ENCODE measurements at places on chromosomes 3 and 15.

GRCh38 chr15:40787344-40787841 lies 17.6 kb downstream of the C15orf62 start:
- DNase-seq: peak; percentile 45

DNA sequence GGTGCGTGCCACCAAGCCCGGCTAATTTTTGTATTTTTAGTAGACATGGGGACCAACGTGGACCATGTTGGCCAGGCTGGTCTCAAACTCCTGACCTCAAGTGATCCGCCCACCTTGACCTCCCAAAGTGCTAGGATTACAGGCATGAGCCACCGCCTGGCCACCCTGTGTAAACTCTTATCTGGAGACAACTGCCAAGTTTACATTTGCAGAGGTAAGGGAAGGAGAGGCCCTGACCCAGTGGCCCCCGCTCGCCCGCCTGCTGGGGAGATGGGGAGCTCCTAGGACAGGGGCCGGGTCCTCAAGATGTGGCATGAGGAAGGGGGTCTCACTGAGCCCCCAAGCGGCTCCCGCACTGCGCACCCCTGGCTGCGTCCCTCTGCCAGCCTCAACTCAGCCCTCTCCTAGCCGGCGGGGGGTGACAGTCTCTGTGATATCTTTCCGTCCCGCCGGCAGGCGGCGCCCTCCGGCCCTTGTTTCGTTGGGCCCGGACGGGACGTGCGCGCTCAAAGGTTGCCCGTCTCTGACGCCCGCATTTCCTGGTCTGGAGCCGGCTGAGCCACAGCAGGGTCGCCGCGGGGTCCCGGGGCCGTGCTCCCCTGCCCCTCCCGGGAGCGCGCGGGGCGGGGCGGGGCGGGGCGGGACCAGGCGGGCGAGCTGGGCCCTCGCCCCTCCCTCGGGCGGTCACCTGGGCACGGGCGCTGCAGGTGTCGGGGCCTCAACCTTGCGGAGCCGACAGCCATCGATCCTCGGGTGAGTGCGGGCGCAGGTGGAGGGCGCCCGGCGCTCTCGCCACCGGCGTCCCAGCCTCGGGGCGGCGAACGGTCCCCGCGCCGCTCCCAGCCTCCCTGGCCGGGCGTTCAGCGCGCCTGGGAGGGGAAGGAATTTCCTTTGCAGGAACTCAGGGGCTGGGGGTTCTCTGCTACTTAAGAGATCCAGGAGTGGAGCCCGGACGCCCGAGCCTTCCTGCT lies at the start of gene GPR160:
Gene GPR160, plus strand, starts transcription at position 533 of the 971 bp plus-strand sequence. CDS start 45,978 bp downstream, outside the sequence.
- DNase-seq: peak; percentile 76

GRCh38 chr3:186949281-186949982 lies 19.1 kb downstream of the ST6GAL1 start:
- DNase-seq: no peak

- no peak for DNase-seq
These were observed 31.6 kb downstream of the PRKCD start for GRCh38 chr3:53192608-53193007.

GRCh38 chr3:31041161-31041978 lies 146.9 kb upstream of the GADL1 start:
- no peak for DNase-seq

GRCh38 chr3:129205109-129205832 lies 21.6 kb upstream of the CNBP start:
- DNase-seq: no peak

GRCh38 chr15:51299187-51300015 lies 39.0 kb downstream of the CYP19A1 start:
- no peak for DNase-seq

- no peak for DNase-seq
These were observed 95.7 kb upstream of the C3orf80 start for GRCh38 chr3:160129459-160130061.

GRCh38 chr3:136247436-136247835 lies 2.7 kb upstream of the PCCB start:
- no peak for DNase-seq

GRCh38 chr3:53109190-53109589 lies 21.0 kb downstream of the RFT1 start:
- DNase-seq: no peak

DNA sequence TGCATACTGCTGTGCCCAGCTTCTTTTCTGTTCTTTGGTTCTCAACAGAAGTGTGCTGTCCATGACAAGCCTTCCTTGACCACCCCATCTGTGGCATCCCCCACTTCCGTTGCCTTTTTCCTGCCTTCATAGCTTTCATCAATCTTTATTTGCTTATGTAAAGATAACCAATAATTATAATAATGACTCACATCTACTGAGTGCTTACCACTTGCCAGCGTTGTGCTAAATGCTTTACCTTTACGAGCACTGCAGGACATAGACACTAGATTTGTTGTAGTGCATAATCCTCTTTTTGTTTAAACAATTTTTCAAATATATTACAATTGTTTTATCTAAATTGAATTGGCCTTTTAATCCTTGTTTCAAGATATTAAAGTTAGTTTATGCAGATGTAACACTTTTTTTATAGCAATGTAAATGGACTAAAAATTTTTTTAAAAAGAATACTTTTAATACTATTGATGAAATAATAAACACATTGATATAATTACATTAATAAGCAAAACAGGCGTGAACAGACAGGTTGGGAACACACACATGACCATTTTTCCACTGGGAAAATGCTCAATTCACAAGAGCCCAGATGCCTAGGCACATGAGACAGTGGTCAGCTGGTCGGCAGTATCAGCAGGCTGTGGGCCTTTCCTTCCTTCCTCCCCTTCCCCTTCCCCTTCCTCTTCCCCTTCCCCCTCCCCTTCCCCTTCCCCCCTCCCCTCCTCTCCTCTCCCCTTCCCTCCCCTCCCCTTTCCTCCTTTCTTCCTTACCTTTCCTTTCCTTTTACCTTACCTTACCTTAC lies 42.5 kb downstream of the TRAK1 start:
- DNase-seq: no peak

- no peak for DNase-seq
These were observed 583.9 kb downstream of the NTRK3 start for GRCh38 chr15:87672309-87673288.

GRCh38 chr3:104561324-104561723 lies 805.4 kb upstream of the ALCAM start:
- no peak for DNase-seq

GRCh38 chr15:79844221-79844620 lies 52.6 kb downstream of the MTHFS start:
- no peak for DNase-seq

DNA sequence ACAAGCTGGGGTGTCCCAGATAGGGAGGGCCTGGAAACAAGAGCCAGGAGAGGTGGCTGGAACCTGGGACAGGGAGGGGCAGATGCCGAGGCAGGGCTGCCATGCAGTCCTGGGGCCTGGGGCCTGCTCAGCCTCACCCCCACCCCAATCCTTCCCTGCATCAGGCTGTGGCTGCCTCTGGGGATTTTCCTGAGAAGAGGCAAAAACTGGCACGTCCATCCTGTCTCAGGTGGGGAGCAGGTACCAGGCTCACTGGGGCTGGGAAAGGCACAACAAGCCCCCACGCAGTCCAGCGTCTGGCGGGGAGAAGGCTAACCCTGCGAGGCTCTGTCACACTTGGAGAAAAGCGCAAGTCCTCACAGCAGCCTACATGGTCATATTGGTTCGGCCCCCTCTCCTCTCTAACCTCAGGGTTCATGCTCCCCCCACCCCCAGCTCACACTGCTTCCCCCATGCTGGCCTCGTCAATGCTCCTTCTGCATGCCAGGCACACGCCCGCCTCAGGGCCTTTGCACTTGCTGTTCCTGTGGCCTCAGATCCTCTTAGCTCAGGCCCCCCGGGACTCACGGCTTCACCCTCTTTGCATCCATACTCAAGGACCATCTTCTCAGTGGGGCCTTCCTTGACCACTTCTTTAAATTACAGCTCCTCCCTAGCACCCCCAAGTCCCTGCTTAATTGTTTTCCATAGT lies 53.1 kb downstream of the LINGO1 start:
- no peak for DNase-seq

GRCh38 chr3:41348401-41348800 lies 149.1 kb downstream of the CTNNB1 start:
- no peak for DNase-seq

Measured in stimulated activated CD4-positive, alpha-beta T cell treated with anti-CD3 and anti-CD28 coated beads, TNF-alpha, amount 100 ng/mL, for 4 hours (primary cell).